ENCODE measurements at places on chromosomes 6 and 20. TPM values are rescaled to one million over a fixed set of nuclear protein-coding genes. Genes with fewer than 3 reads are reported as not detected.

DNA sequence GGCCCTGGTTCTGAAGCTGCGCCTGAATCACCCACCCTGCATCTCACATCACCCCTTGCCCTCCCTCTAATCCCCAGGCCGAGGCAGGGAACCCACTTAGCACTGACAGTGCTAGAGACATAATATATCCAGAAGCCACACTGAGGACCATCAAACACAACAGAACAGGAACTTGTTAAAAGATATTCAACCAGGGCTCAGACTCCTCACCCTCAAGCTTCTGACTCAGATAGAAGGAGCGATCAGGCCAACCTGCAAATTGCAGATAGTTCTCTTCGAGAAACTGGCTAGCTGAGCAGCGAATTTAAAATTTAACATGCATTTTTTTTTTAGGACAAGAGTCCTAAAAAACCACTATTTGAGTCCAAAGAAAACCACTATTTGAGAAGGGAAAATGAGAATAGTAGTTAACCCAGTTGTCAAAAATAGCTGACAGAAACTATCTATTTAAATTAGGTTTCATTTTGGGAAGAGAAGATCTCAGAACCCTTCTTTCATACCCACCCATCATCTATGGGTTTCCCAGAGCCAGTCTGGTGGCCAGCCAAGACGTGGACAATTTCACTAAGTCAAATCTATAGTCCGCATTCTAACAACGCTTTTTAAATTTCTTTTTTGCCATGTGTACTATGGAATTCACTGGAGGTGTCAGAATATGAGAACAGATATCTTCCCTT is 95.6 kb downstream of the OPRM1 start:
- no peak for DNase-seq

DNA sequence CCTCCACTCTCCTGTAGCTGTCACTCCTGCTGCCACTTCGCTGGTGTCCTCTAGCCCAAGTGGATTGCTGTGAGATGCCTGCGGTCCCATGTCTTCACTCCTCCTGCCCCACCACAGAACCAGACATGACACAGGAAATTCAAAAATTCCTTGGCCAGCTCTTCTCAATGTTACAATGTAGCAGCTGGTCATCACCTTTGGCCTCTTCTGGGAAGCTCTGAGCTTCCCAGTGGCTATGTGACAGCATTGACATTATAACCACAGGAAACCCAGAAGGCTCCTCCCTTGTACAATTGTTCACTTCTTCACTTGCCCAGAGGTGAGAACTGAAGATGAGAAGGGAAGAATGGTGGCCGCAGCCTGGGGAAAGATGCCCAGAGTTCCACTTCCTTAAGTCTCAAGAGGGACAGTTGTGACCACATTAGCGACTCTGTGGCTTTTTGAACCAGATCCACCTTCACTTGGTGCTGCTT is 76.1 kb upstream of the NAA20 start:
- no peak for DNase-seq

- no peak for DNase-seq
Measured at GRCh38 chr20:2602046-2602735, 50.2 kb upstream of the NOP56 start.

GRCh38 chr6:52503323-52503747 is 73.5 kb downstream of the TRAM2 start:
- DNase-seq, result no peak

DNA sequence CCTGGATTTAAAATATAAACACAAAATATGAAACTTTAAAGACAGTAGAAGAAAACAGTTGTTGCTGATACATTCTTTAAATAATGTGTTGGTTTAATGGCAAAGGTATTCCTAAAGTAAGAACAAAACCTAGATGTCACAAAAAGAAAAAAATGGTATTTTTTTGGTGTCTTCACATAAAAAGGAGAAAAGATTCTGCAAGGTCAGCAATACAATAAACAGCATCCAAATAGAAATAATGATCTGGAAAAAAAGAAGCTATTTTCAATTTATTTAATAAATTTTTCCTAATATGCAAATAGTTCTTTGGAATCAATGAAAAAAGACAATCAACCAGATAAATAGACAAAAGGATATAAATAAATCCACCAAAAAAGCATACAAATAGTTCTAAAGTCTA is 6.5 kb upstream of the ADGRF1 start:
- DNase-seq, result no peak

- DNase-seq, result no peak
Measured at GRCh38 chr20:39880890-39881289, 808.1 kb downstream of the MAFB start.

- no peak for DNase-seq
Measured at GRCh38 chr6:151390851-151391470, 398 bp downstream of the ZBTB2 start.

GRCh38 chr20:17226410-17227218 is at the start of gene PCSK2:
Gene PCSK2 (plus strand): TSS chr20:17227040. CDS start chr20:17227306, 266 bp downstream.
- DNase-seq, result no peak

GRCh38 chr6:138239774-138240173 is 21.5 kb upstream of the PBOV1 start:
- DNase-seq, result no peak

- no peak for DNase-seq
Measured at GRCh38 chr20:48717095-48717672, 110.6 kb downstream of the PREX1 start.

GRCh38 chr6:7761051-7761450 is 35.2 kb downstream of the BMP6 start:
- no peak for DNase-seq

- DNase-seq, result no peak
Measured at GRCh38 chr20:38940644-38941043, 14.4 kb downstream of the FAM83D start.

- no peak for DNase-seq
Measured at GRCh38 chr6:72316675-72317380, 305.0 kb upstream of the KCNQ5 start.

GRCh38 chr6:148265054-148265453 is 77.6 kb upstream of the SASH1 start:
- DNase-seq, result no peak

DNA sequence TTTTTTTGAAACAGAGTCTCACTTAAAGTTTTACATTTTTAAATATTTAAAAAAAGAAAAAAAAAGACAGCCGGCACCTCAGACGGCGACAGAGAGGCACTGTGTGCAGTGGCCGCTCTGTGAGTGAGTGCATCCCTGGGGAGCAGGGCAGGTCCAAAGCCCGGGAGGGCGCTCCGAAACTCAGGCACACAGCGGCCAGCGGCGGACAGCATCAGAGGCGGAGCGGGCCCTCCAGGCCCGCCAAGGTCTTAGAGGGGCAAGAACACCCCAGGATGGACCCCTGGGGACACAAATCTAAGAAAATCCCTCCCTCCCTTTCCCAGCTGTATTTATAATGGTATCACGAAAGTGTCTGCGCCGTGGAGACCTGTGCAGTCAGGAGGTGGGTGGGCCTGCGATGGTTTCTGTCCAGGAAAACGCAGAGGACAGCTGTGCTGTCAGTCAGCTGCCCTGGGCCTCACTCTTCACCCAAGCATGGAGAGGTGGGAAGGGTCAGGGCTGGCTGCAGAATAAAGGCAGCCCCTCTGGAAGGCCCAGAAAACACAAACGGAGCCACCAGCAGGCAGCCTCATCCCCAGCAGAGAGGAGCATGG is 43.8 kb downstream of the TAF4 start:
- DNase-seq, result no peak

DNA sequence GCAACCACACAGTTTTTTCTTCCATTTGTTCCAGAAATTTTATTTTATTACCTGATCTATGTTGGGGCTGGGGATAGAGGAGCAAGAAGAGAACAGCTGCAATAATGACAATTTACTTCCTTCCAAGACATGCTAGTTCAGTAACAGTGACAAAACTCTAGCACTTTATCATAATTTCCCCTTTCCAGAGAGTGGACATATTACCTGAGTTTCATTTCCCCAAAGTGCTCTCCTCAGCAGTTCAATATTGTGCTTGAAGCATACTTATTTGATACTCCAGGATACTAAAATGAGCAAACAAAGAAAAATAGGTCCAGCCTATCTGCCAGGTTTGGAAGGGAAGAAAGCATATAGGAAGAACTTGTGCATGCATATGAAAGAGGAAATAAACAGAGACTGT is 157.7 kb downstream of the ID4 start:
- no peak for DNase-seq

DNA sequence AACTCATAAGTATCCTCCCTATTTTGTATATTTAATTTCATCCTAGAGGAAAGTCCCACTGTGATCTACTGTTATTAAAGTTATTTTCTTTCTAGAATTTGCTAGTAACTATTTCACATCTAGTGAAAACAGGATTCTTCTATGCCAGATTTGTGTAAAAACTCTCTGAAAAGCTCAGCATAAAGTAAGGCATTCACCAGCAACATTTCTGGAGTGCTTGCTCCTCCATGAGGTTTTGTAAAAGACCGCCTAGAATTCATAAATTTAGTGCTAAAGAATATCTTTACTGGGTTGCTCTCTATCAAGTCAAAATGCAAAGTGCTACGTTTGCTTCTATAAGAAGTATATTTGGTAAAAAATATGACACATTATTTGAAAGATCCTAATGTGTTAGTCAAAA is 173.5 kb upstream of the IRAK1BP1 start:
- no peak for DNase-seq

DNA sequence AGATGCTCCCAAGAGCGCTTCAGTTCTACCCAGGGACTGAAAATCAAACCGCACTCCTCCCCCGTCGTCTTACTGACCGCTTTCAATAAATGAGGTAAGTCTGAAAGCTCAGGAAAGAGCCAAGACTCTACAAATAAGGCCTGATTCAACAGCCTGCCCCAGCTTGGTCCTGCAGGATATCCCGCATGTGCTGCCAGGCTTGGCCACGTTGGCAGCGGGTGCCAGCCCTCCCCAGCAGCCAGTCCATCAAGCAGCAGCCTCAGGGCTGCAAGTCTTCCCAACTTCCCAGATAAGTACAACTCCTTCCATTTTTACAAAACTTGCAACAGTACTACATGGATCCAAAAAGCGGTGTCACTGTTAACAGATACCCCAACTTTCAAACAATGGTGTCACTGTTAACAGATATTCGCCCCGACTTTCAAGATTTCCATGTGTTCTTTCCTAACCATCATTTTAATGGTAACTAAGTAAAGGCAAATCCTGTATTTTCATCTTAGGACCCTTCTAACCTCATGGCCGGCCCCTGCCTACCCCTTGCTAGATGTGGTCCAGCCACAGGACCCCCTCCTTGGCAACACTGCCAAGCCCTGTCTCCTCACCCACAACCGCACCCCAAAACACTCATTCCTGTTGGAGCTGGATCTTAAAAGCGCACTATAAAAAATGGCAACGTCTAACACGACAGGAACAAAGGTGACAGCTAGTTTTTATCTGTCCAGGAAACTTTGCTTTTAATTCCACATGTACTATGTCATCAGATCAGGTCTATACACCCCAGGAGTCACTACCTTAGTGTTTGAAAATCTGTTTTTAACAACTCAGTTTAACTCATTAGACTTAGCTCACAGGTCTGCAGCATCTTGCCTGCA is 28.0 kb downstream of the DIDO1 start:
- no peak for DNase-seq

DNA sequence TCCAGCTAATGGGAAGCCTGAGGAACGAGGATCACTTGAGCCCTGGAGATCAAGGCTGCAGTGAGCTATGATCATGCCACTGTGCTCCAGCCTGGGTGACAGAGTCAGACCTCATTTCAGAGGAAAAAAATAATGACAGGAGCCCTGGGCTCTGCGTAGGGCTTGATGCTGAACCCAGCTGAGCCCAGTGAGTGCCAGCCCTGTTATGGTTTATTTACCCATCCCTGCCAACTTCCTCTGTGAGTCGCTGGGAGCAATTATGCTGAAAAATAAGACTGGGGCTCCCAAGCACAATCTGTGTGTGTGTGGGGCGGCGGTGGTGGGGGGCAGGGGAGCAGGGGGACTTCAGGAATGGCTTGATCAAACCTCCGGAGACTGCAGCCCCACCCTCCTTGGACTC is 75.9 kb upstream of the PMEPA1 start:
- DNase-seq, result no peak

- DNase-seq, result no peak
Measured at GRCh38 chr6:90703336-90703735, 116.5 kb upstream of the MAP3K7 start.

- DNase-seq, result no peak
Measured at GRCh38 chr6:108838101-108838717, 10.0 kb upstream of the ARMC2 start.

GRCh38 chr20:63071541-63072181 is 64.9 kb upstream of the BHLHE23 start:
- DNase-seq, result no peak

DNA sequence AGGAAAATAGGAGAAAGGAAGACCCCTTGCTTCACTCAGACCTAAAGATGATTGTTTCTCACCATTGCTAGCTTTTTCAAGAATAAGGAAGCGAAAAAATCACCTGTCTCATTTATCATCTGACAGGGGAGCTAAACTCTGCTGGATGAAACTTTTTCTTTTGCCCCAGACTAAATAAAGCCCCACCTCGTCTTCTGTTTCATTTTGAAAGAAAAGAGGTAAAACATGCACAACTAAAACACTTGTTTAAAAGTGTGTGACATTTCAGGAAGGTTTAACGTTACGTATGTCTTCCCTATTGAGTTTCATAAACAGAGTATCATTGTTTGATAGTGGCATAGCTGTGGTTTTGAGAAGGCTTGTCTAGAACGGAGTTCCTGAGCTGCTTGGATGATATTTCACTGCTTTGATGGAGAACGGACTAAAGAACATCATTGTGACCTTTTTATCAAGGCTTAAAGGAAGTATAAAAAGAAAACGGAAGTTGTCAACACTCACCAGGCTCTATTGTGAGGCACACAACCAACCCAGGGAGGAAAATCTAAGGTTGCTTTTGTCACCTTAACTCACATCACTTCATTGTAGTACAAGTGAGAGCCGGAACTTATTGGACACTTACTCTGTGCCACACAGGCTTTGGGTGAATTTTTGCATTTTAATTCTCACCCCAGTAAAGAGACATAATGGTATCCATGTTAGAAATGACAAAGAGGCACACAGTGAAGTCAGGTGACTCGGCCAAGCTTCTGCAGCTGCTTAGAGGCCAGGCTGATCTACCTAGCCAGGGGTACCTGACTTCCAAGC is 29.5 kb downstream of the TSHZ2 start:
- DNase-seq, result no peak

DNA sequence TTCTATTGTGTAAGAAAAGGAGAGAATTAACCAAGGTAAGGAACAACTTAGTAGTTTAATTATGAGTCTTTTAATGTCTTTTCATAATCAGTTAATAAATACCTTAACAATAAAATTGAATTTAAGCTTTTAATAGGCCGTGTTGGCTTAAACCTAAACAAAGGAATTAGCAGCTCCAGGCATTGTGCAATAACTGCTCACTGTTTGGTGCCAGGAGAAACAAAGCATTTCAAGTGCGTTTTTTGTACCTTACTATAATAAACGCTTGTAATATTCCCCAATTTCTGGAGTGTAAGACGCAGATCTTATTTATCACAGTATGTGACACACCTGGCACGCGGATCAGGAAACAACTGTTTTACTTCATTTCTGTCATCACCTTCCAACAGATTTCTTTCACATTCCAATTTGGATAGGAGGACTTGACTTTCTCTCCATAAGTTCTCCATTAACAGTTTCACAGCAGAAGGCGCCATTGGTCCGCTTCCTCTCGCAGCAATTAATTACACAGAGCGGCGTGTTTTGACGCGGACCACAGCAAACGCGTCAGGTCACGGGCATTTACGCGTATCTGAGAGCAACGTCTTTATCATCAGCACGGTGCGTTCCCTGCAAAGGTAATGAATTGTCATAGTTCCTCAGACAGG is 335.8 kb upstream of the NT5E start:
- DNase-seq, result no peak

The PSORS1C2 gene
- not detected for total RNA-seq

The HNF4A gene
- total RNA-seq, result not detected

The OR2B6 gene
- not detected for total RNA-seq

The SPATA25 gene
- 0.29 TPM for total RNA-seq

The PTCHD4 gene
- total RNA-seq, result 8.0 TPM

The FGD2 gene
- not detected for total RNA-seq

The C6orf58 gene
- total RNA-seq, result not detected

The HLA-DQA1 gene
- total RNA-seq, result not detected

The CALHM4 gene
- not detected for total RNA-seq

The LSM14B gene
- 23.1 TPM for total RNA-seq

Data from glomerular endothelial cell (primary cell).